ENCODE measurements at places on chromosomes 6 and 20.

DNA sequence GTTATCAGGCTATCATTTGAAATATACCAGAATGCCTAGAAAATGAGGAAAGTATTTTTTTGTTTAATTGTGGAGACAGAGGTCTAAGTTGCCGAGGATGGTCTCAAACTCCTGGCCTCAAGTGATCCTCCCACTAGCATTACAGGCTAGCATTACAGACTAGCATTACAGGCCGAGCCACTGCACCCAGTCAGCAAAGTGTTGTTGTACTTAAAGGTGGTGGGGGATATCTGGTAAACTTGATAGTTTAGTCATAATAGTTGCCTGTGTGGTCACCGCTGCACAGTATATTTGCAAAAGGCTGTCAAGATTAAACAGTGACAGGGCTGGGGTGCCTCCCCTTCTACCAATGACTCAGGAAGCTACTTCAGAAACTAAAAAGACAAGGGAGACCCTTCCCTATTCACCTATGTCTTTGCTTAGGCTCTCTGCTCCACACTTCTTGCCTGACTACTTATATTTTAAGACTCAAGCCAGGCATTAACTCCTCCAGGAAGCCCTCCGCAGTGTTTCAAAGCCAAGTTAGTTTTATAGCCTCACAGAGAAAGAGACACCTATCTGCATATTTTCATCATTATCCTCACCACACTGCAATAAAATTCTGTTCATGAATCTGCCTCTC, 3.1 kb upstream of the AKIRIN2 start:
- no peak for DNase-seq

- no peak for DNase-seq
Observed at GRCh38 chr20:19008497-19008896, 194.9 kb downstream of the SCP2D1 start.

- DNase-seq, result no peak
Observed at GRCh38 chr6:72894091-72894490, 272.2 kb downstream of the KCNQ5 start.

- DNase-seq, result no peak
Observed at GRCh38 chr6:90193359-90193758, 103.3 kb downstream of the BACH2 start.

DNA sequence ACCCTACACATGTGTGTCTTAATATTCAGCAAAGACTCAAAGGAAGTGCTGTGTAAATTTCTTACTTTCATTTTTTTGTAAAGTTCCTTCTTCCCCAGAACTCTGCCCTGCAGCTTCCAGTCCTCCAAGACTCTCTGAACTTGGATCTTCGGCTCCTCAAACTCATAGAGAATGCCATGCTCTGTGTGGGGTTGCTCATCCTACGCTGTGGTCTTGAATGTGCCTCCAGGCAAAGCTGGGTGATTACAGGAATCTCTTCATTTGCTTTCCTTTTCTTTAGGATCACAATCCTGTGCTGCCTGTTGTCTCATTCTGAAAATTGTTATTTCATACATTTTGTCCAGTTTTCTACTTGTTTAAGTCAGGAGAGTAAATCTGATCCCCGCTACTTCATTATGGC, 14.5 kb upstream of the CDC5L start:
- no peak for DNase-seq

DNA sequence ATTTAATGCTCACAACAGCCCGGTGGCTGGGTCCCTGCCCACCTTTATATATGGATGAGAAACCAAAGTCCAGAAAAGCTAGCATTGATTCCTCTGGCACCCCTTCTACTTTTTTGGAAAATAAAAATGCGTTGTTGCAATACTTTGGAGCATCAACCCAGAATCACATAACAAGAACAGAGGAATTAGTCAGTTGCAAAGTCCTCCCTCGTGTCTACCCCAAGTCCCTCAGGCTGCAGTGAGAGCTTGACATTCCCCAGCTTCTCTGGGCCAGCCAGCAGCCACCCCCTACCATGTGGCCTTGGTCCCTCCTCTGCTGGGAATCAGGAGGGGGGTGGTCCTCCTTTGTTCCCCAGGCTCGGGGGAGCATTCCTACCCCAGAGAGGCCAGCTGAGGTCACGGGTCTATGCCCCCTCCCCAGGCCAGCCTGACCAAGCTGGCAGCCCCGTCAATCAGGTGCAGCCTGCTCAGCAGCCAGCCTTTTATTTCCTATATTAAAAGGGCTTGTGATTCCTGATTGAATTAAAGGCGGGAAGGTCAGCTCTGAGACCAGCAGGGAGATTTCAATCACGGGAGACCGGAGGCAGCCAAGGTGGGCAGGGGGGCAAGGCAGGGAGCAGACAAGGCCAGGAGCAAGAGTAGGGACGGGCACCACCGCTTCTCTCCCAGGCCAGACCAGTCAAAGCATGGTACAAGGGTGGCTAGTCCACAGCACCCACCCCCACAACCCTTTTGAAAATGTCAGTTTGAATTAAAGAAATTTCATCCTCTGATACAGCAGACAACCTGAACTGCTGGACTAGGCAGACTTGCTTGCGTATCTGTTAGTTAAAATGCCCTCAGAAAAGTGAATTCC, 158.9 kb downstream of the MRPL14 start:
- DNase-seq, result no peak

GRCh38 chr20:64152906-64153305, 11.3 kb upstream of the MYT1 start:
- no peak for DNase-seq

GRCh38 chr6:132961122-132961521, 146.8 kb downstream of the RPS12 start:
- DNase-seq, result no peak

DNA sequence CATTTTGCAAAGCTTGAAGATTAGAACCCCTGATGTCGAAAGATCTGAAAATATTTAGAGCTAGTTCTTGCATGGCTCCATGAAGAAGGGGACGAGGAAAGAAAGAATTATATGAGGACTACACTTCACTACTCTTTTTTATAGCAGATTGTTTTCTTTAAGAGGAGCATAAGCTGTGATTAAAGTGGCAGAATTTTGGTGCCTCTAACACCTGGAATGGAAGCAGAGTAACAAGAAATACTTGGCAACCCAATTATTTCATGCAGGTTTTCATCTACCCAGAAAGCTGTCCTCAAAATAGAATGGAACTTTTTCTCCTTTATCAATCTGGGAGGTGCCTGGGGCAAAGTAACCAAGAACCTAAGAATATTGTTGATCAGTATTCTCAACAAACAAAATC, 4.0 kb downstream of the METTL24 start:
- DNase-seq, result no peak

DNA sequence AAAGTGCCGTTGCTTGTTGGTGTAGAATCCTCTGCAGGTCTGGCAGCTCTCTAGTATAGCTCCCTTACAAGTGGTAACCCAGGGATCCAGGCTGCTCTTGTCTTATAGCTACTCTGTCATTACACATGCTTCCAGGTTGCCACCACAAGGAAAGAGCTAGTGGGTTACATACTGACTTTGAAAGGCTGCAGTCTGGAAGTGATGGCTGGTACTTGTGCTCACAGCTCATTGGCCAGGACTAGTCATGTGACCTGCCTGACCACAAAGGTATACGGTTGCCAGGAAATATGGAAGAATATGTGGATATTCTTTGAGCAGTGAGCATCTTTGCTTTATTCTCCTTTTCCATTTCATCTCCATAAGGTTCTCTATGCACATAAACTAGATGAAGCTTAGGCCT, 46.0 kb downstream of the RREB1 start:
- DNase-seq, result no peak

DNA sequence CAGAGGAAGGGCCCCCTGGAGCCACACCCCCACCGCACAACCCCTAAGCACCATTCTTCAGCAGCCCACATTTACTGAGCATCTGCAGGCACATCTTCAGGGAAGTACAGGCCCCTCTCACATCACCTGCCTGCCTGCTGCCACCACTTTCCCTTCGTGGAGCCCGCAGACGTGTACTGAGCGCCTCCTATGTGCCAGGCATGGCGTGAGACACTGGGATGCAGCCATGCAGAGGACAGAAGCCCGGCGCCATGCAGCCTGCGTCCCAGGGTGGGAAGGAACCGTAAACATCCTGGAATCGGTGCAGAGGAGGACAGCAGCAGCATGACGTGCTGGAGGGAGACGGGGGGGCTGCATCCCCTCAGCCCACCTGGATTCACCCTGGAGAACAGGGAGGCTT, 78.1 kb downstream of the GRM4 start:
- no peak for DNase-seq

GRCh38 chr6:108793516-108794251, 54.5 kb upstream of the ARMC2 start:
- DNase-seq, result no peak

- no peak for DNase-seq
Observed at GRCh38 chr20:53595018-53595378, 1.4 kb upstream of the ZNF217 start.

DNA sequence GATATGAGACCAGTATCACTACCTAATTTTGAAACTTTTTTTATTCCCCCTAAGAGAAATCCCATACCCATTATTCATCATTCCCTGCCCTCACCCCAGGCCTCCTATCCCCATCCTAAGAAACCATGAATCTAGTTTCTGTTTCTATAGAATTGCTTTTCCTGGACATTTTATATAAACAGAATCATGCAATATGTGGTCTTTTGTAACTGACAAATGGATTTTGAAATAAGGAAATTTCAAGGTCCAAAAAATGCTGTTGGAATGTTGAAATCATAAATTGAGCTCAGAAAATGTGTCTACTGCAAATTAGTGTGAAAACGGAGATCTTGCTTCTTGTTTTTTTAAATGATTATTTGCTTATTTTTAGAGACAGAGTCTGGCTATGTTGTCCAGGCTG, 25.1 kb downstream of the RNF217 start:
- DNase-seq, result no peak

DNA sequence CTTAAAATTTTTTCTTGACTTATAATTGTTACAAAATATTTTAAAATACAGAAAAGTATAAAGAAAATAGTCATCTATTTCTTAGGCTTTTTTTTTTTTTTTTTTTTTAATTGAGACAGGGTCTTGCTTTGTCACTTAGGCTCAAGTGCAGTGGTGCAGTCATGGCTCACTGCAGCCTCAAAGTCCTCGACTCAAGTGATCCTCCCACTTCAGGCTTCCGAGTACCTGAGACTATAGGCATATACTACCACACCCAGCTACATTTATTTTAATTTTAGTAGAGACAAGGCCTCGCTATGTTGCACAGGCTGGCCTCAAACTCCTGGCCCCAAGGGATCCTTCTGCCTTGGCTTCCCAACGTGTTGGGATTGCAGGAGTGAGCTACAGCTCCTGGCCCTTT, 5.3 kb upstream of the ACAT2 start:
- DNase-seq, result no peak

- no peak for DNase-seq
Observed at GRCh38 chr6:161027385-161027784, 35.8 kb downstream of the MAP3K4 start.

- no peak for DNase-seq
Observed at GRCh38 chr20:19330038-19330437, 117.6 kb downstream of the SLC24A3 start.

GRCh38 chr6:139882977-139883728, 508.7 kb upstream of the CITED2 start:
- DNase-seq, result no peak

DNA sequence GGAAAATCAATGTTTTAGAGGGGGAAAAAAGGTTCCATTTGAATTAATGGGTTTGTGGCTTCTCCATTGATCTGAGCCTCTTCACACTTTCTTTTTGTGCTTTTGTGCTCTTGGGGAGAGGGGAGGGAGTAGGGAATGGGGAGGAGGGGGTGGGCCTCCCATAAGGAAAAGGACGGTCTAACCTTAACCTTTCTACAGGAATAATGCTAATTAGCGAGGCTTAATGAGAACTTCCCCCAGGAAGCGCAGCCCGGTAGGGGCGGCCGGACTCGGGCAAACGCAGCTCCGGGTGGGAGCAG, 103.0 kb downstream of the NOL4L start:
- peak; percentile 14 for DNase-seq

DNA sequence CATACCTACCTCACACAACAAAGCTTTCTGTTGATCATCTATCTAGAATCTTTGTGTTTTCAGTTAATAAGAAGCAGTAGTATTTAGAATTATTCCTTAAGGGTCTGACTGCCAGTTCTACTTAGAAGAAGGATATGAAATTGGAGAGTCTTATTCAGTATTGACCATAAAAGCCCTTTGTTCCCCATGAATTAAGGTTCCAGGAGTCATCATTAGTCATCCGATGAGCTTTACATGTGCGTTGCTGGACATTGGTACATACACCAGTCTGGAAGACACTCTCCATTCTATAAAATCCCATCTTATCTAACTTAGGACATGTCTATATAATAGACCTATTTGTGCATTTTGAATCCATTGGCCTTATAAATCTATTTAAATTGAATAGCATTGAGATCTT, 34.4 kb upstream of the RNF217 start:
- no peak for DNase-seq

DNA sequence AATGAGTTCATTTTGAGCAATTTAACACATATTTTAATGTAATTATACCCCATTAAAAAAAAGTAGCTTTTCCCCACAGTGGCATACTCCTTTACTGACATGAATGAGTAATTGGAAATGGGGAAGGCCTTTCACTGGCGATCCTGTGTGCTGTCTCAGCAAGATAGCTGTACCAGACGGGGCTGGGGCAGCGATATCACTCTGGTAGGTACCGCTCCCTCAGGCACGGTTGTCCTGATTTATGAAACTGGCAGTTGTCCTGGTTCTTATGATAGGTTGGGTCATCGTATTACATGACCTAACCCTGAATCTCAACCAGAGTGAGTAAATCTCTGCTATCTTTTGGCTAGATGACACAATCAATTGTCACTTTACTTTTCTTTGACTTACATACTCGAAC, 355.0 kb upstream of the MAP3K7 start:
- no peak for DNase-seq

GRCh38 chr6:7684843-7685242, 41.1 kb upstream of the BMP6 start:
- DNase-seq, result no peak

GRCh38 chr20:43545837-43546578, 12.8 kb upstream of the SGK2 start:
- DNase-seq, result no peak

GRCh38 chr20:21173485-21173884, 47.6 kb downstream of the KIZ start:
- no peak for DNase-seq

DNA sequence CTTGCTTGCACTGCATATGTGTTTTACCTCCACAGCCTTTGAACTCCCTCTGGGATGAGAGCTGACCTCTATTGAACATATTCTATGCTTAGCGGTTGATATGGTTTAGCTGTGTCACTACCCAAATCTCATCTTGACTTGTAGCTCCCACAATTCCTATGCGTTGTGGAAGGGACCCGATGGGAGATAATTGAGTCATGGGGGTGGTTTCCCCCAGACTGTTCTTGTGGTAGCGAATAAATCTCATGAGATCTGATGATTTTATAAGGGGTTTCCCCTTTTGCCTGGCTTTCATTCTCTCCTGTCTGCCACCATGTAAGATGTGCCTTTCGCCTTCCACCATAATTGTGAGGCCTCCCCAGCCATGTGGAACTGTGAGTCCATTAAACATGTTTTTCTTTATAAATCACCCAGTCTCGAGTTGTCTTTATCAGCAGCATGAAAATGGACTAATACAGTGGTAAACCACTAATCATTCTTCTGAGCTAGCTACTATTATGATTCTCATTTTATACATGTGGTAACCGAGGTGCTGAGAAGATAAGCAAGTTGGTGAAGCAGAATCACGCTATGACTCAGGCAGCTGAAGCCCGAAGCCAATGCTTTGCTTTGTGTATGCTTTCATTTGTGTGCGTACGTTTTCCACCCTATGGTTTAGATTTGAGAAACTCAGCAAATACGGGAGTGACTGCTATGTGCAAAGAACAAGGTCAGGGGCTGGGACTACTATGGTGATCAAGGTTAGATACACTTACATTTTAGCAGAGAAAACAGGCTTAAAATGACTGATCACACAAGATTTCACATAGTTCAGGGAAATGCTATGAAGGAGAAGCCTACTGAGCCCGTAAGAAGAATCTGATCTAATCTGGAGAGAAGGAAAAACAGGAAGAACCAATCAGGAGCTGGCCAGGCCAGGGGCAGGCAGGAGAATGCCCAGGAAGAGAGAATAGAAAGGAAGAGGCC, 363.5 kb downstream of the ESR1 start:
- DNase-seq, result no peak

Data from frontal cortex (tissue), 4 donors.